Bronchial epithelial cell (primary cell): ENCODE measurements at places on chromosomes 5 and 9. TPM values are rescaled to one million over a fixed set of nuclear protein-coding genes. Genes with fewer than 3 reads are reported as not detected.

The ANKS6 gene
- total RNA-seq = 20.1 and 32.1 TPM in 2 replicates

GRCh38 chr9:79988126-79988525 is 416.4 kb downstream of the TLE4 start:
- DNase-seq = no peak

- no peak for DNase-seq
Observed at GRCh38 chr5:16265141-16265540, 85.5 kb upstream of the MARCHF11 start.

DNA sequence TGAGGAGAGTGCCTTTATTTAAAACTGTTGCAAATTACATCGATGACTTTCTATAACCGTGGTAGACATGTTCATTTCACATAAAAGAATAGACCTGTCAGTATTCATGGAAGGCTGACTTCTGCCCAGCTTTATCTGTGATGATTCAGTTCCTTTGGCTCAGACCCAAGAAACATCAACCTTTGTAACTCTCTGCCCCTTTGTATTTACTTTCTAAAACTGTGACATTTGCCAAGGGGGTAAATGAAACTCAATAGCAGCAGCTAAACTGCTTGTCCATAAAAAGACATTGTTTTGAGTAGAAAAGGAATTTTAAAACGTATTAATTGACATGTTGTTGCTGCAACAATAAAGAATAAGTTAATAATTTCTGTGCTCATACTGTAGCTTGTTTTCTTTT is 137.8 kb upstream of the ANKH start:
- DNase-seq = peak; percentile 91

The SLC6A18 gene
- not detected in 2 replicates for total RNA-seq

- peak; percentile 74 for DNase-seq
Observed at GRCh38 chr9:137310189-137311052, 8.3 kb upstream of the NRARP start.

The SNAPC3 gene
- 32.8 and 33.7 TPM in 2 replicates for total RNA-seq

DNA sequence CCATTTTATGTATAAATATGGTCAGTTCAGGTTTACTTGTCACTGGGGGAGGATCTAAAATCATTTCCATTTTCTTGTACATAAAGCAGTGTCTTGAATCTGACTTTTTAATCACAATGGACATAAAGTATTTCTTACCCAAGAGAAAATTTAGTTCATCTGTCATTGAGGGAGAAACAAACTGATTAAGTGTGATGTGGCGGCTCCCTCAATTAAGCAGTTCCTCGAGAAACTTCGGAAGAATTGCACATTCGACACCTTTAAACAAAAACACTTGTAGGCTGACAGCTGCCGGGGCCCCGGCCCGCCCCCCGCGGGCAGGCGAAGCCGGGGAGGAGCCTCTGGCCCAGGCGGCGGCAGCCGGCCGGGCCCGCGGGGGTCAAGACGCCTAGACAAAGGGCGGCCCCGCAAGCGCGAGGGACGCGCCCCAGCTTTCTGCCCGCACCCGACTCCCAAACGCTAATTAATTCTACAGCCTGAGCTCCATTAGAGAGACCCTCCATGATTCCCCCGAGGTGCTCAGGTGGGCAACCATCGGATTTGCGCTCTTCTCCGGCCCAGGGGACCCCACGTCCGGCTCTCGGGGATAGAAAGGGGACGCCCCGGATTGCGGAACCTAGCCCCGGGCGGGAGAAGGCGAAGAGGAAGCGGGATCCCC is 750 bp downstream of the TRIM36 start:
- DNase-seq = peak; percentile 17

- DNase-seq = peak; percentile 97
Observed at GRCh38 chr9:72577212-72577753, 55.9 kb downstream of the TMC1 start.

The BTNL3 gene
- not detected in 2 replicates for total RNA-seq

GRCh38 chr9:120692901-120693699 is 21.2 kb downstream of the MEGF9 start:
- no peak for DNase-seq

GRCh38 chr9:109597496-109597895 is 99.4 kb upstream of the PTPN3 start:
- DNase-seq = no peak

DNA sequence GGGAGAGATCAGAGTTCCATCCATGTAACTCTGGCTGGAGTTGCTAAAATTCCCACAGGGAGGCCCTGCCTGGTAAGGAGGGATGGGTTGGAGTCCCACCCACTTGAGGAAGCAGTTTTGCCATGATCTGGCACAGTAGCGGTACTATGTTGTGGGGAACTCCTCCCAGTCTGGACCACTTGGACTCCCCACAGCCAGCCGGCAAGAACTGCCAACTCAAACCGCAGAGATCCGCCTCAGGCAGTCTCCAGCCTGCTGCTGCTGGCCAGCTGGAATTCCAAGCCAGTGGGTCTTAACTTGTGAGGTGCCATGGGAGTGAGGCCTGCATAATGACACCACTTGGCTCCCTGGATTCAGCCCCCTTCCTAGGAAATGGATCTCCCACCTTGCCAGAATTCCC is 151.9 kb downstream of the NDUFS4 start:
- no peak for DNase-seq

The CTSV gene
- total RNA-seq = 17.4 and 35.1 TPM in 2 replicates

The CYLC2 gene
- not detected in 2 replicates for total RNA-seq

DNA sequence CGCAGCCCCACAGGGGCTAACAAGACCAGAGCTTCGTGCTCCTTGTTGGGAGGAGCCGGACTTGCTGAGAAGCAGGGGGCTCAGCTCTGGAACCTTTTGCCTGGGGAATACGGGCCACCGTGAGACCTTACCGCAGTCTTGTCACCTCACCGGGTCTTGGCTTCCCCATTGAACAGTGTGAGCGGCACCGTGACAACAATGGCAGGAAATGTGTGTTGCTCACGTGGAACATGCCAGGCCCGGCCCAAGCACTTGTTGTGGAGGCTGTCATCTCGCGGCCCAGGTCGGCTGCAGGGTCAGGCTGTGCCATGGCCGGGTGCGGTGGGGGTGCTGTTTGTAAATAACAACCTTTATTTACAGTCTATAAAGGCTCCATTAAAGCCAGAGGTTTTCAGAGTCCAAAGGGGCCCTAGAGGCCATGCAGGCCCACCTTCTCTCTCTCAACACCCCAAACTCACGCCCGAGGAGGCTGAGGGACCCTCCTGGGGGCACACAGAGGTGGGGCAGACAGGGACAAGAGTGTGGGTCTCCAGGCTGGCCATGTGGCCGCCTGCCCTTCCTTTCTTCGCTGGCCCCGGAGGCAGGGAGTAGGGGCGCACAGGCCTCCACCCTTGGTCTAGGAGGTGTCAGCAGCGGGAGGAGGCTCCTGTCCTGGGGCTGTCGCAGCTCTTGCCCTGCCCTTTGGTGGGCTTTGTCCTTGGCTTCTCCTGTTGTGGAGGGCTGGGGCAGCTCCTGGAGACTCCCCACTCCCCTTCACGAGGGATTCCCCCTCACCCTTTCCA is 79.7 kb downstream of the TSPAN17 start:
- no peak for DNase-seq

DNA sequence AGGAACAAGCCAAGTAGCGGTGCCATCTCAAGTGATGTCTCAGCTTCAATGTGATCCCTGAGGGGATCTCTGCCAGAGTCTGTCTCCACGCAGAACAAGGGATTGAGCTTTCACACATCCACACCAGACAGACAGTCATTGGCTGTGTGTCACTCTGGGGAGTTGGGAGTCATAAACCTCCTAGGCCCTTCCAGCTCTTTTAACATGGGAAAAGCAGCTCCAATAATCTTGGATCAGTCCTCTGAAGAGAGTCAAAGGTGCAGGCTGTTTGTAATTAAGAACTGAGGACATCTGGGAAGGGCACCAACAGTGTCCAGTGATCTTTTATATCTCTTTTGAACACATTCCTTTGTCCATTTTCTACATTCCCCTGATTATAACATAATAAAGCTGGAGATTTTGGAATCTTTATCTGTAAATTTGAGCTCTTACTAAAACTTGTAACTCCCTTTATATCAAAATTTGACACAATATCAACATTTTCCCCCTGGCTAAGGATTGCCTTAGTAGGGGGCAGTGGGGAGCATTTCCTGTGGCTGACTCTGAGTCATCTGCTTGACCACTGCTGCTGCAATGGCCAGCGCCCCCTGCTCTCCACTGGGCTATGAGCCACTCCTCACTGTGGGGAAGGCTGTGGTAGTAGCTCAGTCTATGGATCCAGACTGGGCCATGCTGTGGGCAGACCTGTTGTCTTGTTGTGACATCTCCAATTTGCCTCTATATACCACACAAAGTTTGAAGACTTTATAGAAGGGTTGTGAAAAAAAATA is 284.4 kb downstream of the OSTF1 start:
- no peak for DNase-seq

- no peak for DNase-seq
Observed at GRCh38 chr5:170832241-170832640, 29.6 kb upstream of the RANBP17 start.

The SPATA31E1 gene
- total RNA-seq = not detected in 2 replicates

GRCh38 chr5:143313298-143313852 is 90.1 kb downstream of the NR3C1 start:
- DNase-seq = peak; percentile 32

DNA sequence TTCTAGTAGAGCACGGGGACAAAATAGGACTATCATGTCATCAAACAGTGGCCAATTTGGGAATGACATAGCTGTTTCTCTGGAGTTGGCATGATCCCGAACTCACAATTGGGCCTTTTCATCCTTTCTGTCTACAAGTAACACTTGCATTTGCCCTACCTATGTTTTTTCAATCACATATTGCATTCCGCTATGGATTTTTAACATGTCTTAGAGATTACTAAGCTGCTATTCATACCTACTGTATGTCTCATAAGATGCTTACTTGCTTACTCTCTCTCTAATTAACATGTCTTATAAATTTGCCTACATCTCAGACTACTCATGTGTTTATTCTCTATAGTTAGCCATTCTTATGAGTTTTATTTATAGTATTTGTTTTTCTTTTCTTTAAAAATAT is 341.2 kb upstream of the CTNND2 start:
- DNase-seq = peak; percentile 21

The CXCL14 gene
- total RNA-seq = 0.26 and 1.3 TPM in 2 replicates

The F2RL1 gene
- total RNA-seq = 24.1 and 25.5 TPM in 2 replicates

The SEPTIN8 gene
- 22.6 and 27.4 TPM in 2 replicates for total RNA-seq

DNA sequence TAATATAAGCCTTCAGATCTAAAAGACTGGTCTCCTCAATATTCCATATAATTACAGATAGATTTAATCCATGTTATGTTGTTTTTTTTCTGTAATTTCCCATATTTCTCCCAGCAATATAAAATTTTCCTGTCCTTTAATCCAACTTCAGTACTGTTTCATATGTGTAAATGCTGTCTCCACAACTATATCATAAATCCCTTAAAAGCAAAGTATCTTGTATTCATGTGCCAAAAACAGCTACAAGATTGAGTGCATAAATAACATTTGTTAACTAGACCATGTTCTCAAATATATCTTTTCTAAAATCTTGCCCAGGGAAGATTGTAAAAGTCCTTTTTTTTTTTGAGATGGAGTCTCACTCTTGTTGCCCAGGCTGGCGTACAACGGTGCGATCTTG is 35.0 kb upstream of the PDCL start:
- no peak for DNase-seq
